Inflammatory macrophage treated with lipopolysaccharide for 4 hours (primary cell): ENCODE measurements at places on chromosomes 16 and 17.
A peak's percentile ranks its signal among the peaks of the same experiment; 100 is the strongest.

DNA sequence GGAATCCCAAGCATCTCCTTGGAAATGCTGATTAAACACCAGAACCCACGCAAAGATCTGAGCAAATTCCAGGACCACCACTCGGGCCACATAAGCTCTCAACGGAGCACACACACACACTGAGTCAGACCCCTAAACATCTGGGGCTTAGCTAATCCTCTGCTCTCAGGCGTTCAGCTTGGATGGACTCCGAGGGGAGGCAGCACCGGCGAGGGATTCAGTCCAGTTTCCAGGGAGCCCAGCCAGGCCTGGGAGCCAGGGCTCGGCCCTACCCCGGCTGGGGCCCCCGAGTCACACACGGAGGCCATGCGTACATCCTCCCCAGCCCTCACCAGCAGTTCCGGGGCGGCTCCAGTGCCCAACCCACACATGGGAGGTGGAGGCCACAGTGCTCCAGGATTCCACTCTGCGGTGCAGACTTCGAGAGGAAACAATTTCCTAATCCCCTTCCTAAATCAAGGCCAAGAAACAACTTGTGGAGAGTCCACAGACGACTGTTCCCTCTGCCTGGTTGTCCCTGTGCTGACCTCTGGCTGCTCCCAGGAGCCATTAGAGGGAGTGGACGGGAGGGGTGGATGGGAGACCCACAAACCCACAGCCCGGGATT is 70.5 kb downstream of the GAS7 start:
- peak; percentile 81 for DNase-seq

DNA sequence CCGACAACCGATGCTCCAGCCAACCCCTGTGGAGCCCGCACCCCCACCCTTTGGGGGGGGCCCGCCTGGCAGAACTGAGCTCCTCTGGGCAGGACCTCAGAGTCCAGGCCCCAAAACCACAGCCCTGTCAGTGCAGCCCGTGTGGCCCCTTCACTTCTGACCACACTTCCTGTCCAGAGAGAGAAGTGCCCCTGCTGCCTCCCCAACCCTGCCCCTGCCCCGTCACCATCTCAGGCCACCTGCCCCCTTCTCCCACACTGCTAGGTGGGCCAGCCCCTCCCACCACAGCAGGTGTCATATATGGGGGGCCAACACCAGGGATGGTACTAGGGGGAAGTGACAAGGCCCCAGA is 17.9 kb downstream of the NGFR start:
- no peak for DNase-seq

DNA sequence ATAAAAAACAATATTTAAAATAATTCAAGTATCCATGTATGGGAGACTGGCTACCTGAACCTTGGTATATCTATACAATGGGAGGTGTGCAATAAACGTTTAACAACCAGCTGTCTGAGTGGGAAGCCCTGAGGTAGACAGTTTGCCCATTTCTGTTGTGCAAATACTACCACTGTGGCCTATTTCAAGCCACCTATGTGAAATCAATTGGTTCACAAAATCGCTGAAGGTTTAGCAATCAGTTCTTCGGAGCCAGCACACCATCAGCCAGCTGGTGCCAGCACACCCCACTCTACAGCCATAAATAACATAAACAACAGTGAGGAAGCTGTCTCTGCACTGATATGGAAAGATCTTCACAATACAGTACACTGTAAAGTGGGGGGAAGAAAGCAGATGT is 46.7 kb upstream of the KDM8 start:
- no peak for DNase-seq

DNA sequence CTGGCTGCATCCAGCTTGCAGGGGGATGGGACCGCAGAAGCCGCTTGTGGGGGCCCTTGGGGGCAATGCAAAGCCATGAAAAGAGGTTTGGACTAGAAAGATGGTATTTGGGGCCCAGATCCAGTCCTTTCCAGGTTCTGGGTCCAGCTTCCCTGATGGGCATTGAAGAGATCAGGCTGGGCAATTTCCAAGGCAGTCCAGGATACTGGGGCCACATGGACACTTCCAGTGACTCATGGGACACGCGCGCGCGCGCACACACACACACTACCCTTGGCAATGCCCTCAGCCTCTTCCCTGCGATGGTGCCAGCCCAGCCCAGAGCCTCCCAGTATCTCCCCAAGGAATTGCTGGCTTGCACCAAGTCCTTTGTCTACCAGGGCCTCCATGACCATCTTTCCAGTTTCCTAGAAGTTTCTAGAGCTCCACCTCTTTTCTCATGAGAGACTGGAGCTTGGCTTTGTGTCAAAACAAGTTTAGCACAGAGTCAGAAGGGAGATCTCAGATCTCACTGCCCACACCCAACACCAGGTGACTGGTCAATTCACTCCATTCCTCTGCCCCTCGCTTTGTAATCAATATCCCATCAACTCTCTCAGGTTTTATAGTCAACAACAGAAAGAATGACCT is 44.3 kb downstream of the WNT3 start:
- no peak for DNase-seq
